ENCODE measurements at places on chromosomes 4 and X.
A peak's percentile ranks its signal among the peaks of the same experiment; 100 is the strongest.

GRCh38 chr4:82216219-82216618 lies 157.6 kb downstream of the HNRNPD start:
- DNase-seq = peak; percentile 24

DNA sequence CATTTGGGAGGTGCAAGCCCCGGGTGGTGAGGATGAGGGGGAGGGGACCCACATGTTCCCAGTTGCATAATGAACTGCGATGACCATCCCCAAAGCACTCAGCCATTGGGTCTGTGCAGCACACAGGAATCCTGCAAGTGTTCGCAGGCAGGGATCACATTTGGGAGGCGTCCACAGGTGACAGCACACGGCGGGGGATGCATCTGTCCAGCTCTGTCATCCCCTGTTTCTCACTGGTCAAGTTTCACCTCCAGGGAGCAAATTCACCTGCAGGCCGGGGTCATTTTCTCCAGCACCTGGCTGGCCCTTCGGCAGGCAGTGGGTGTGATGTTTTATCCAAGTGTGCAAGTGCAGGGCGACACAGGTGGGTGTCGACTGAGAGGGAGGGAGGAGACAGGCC lies 33.3 kb upstream of the SORCS2 start:
- no peak for DNase-seq

DNA sequence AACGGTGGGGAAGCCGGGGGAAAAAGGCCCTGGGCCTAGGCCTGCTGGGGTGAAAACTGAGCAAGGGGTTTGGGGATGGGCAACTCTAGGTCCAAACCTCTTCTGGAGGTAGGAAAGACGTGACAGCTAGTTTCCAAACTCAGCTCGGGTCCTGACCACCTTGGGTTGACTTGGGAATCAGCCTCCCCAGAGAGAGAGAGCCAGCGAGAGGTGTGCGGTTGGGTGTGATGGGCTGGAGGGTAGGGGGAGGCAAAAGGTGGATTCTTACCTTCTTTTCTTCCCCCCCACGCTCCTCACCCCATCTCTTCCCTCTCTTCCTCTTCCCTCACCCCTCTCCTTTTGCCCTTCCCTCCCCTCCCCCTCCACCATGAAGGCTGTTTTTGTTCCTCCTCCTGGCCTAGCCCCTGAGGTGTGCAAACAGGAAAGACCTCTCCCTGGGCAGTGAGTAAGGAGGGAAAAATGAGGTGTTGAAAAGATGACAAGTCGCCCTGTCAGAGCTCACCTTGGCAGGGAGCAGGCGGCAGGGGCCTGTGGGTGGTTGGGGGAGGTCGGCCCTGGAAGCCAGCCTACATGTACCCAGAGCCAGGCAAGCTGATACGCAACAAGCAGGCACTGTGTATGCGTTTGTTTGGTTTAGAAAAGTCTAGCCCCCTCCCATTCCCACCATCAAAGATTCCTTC lies 14.8 kb downstream of the PJA1 start:
- DNase-seq = no peak

DNA sequence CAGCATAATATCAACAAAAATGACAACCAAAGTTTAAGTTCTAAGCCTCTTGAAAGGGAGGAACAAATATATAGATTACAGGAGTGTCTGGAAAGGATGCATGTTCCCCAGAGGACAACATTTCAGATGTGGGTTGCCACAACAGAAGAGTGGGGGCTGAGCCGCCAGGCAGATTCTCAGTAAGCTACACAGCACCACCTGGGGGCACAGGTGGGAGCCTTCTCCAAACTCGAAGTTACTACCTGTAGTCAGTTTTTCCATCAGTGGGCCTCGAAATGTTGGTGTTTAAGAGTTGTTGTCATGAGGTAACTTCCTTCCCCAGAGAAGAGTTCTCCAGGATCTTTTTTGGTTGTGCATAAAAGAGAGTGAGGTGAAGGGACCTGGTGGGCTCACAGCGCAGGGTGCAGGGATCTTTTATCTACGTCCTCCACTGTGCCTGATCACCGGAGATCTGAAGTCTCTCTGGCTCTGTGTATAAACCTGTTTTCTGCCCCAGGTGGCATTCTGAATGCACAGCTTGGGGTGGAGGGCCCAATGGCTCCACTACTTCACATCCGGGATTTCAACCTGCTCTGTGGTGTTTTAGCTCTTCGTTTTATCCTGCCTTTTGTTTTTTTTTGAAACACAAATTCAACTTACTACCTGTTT lies 58.4 kb upstream of the STS start:
- no peak for DNase-seq

DNA sequence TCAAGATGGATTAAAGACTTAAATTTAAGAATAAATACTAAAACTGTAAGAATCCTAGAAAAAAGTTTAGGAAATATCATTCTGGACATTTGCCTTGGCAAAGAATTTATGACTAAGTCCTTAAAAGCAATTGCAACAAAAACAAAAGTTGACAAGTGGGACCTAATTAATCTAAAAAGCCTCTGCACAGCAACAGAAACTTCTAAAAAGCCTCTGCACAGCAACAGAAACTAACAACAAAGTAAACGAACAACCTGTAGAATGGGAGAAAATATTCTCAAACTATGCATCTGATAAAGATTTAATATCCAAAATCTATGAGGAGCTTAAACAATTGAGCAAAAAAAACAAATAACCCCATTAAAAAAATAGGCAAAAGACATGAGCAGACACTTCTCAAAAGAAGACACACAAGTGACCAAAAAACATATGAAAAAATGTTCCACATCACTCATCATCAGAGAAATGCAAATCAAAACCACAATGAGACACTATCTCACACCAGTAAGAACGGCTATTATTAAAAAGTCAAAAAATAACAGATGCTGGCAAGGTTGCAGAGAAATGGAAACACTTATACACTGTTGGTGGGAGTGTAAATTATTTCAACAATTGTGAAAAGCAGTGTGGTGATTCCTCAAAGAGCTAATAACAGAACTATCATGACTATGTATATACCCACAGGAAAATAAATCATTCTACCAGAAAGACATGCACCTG lies 5.5 kb upstream of the OPRPN start:
- no peak for DNase-seq

GRCh38 chrX:24232796-24233195 lies 81.1 kb downstream of the SUPT20HL2 start:
- DNase-seq = no peak

GRCh38 chrX:48971249-48972219 lies at the start of gene KCND1:
TSS of gene KCND1 (minus strand) at chrX:48971844. CDS start at chrX:48970271, 1,573 bp downstream.
- no peak for DNase-seq

DNA sequence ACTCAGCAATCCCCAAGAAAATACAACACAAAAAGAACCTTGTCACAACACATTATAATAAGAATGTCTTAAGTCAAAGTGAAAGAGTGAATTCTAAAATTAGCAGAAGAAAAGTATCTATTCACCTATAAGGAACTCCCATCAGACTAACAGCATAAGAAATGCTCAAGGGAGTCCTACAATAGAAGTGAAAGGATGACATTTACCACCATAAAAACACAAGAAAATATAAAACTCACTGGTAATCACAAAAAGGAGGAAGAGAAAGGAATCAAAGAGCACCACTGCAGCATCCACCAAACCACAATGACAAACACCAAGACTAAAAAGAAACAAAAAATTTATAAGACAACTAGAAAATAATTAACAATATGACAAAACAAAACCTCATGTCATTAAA lies 257.0 kb upstream of the AGTR2 start:
- DNase-seq = no peak

GRCh38 chr4:113637363-113637762 lies 124.2 kb downstream of the CAMK2D start:
- no peak for DNase-seq

DNA sequence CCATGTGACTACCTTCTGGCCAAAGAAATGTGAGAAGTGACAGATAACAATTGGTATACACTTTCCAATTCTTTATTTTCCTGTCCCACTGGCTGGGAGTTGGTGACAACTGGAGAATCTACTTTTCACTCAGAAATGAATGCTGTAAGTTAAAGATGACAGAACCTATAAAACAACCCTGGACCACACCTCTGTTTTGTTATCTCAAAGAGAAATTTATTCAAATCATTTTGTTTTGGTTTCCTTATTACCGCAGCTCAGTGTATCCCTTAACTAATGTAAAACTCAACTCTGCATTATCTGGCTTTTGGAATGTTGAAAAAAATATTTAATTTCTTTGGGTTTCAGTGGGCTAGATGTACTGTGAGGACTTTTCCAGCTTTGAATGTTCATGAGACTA lies 469.8 kb downstream of the PCDH7 start:
- no peak for DNase-seq

DNA sequence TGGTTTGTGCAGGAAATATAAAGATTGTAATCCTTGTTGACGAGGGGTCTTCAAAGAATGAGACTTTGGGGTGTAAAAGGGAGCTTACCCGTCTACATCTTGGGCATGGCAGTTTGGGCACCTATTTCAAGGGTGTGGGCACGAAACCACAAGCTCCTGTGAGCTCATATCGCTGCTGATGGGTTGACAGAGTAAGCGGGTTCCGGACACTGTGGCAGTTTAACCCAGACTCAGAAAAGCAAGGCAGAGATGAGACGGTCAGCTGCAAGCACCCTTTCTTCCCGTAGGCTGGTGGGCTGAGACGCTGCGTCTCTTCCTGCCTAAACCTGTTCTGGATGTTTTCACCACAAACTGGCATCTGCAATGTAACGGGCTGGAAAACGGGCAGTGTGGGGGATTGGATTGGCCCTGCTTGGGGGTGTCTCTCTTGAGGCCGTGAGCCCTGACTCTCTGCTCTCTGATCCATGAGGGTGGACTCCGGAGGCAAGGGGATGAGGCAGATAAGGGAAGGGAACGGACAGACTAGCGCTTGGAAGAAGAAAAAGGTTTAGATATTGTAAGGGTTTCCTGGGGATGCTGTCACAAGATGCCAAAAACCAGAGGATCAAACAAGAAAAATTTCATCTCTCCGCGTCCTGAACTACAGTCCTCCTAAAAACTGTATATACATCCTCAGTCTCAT lies 237.5 kb downstream of the SHOX start:
- DNase-seq = no peak

GRCh38 chr4:16195209-16195608 lies 31.1 kb downstream of the TAPT1 start:
- no peak for DNase-seq

GRCh38 chr4:39931441-39931901 lies 46.2 kb downstream of the PDS5A start:
- DNase-seq = no peak

DNA sequence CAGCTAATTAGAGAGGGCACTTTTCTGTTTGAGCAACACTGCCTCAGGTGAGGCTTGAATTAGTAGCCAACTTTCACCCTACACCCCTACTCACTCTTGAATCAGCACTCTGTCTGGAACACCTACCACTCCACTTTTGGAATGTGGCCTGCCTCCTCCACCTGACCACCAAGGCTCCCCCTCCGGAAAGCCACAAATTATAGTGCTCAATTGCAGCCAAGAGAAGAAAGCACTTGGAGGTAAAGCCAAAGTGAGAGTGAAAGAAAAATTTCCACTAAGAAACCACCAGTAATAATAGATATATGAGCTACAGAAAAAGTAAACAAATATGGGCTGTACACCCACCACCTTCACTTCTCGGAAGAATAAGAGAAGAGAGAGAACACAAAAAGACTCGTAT lies 41.1 kb downstream of the PPP3CA start:
- DNase-seq = no peak

- no peak for DNase-seq
Measured at GRCh38 chr4:140673729-140674128, 82.5 kb downstream of the TBC1D9 start.

DNA sequence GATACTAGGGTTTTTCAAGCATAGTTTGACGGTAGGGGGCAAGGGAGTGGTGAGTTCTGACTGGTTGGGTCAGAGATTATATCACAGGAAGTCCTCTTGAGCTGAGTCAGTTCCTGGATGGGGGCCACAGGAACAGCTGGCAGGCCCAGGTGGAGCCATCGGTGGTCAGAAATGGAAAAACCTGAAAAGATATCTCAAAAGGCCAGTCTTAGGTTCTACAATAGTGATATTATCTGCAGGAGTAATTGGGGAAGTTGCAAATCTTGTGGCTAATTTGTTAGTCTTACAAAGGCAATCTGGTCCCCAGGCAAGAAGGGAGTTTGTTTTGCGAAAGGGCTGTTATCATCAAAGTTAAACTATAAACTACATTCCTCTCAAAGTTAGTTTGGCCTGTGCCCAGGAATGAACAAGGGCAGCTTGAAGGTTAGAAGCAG lies 159.3 kb downstream of the PTCHD1 start:
- no peak for DNase-seq
